ENCODE measurements at places on chromosomes 6 and 20.

GRCh38 chr6:158586652-158587051 lies 26.8 kb downstream of the TMEM181 start:
- no peak for DNase-seq

- DNase-seq, result no peak
Observed at GRCh38 chr6:38579010-38579628, 60.6 kb downstream of the BTBD9 start.

- DNase-seq, result no peak
Observed at GRCh38 chr6:57130661-57131177, 40.7 kb downstream of the ZNF451 start.

DNA sequence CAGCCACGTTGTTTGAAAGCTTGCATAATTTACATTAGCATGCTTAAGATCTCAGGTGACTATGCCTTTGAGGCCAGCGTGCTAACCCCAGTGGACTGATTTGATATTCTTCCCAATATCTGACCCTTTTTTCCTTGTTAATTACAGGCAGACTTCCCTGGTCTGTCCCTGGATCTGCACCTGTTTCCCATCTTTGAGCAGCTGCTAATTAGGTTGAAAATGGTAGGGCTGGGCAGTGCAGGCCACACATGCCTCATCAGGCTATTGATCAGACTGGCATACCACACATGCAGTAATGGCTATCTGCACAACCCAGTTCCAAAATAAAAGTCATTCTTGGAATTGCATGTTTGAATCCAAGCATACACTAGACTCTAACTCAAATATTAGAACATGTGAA lies 164.3 kb upstream of the TFAP2D start:
- no peak for DNase-seq

- no peak for DNase-seq
Observed at GRCh38 chr6:101878554-101879276, 485.2 kb downstream of the GRIK2 start.

- DNase-seq, result no peak
Observed at GRCh38 chr20:6811262-6812035, 44.0 kb downstream of the BMP2 start.

DNA sequence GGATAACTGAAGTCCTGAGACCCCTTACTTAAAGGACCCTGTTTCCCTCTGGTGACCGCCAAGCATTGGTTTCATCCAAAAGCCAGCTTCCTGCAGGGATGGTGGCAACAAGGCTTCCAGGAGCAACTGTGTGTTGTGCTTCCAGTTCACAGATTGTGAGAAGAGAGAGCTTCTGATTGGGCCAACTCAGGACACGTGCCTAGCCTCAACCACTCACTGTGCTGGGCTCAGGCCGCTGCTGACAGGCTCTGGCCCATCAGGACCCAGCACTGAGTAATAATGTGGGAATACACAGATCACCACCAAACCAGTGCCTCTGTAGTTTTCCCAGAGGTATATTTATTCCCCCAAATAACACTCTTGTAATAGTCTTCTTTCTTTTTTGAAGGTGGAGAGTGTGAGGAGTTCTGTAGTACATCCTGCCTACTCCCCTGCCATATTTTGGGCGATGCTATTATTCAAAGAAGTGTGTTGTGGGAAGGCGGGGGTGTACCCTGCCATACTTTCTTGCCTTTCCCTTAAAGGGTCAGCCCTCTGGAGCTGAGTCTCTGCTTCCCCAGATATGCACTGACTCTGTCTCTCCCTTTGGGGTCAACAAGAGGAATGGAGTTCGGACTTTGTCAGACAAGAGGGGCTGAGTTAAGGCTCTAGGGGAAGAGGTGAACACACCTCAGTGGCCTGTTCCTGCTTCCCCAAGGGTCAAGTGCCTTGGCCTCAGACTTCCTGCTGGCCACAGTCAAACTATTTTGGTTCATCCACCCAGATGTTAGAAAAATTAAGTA lies 23.2 kb downstream of the PPP1R16B start:
- DNase-seq, result no peak

DNA sequence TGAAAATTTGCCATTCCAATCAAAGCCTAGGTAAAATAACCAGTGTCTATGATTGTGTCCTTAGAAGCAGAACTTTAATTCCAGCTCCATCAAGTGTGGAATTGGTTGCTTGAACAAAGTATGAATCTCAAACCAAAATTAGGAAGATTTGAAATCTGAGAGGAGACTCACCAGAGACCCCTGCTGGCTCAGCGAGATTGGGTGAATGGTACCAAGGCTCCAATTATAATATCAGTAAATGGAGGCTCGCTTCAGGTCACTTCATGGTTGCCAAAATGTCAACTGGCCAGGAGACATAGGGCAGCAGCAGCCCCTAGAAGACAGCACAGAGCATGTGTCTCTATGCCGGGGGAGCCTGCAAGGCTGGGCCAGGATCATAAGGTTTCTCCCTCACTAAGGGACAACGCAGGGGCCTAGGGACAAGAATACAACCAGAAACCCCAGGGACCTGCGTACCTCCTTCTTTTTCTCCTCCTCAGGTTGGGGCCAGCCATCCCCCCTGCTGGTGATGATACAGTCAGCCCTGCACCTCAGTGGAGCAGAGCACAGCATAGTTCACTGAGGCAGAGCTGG lies 14.0 kb downstream of the RBL1 start:
- DNase-seq, result no peak

DNA sequence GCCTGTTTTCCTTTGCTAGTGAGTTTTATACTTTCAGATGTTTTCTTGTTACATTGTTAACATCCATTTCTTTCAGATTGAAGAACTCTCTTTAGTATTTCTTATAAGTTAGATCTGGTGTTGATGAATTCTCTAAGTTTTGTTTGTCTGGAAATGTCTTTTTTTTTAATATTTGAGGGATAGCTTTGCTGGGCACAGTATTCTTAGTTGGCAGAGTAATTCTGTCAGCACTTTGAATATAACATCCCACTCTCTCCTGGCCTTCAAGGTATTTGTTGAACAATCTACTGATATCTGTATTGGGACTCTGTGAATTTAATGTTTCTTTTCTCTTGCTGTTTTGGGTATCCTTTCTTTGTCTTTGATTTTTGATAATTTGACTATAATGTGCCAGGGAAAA lies 79.4 kb upstream of the UST start:
- no peak for DNase-seq

DNA sequence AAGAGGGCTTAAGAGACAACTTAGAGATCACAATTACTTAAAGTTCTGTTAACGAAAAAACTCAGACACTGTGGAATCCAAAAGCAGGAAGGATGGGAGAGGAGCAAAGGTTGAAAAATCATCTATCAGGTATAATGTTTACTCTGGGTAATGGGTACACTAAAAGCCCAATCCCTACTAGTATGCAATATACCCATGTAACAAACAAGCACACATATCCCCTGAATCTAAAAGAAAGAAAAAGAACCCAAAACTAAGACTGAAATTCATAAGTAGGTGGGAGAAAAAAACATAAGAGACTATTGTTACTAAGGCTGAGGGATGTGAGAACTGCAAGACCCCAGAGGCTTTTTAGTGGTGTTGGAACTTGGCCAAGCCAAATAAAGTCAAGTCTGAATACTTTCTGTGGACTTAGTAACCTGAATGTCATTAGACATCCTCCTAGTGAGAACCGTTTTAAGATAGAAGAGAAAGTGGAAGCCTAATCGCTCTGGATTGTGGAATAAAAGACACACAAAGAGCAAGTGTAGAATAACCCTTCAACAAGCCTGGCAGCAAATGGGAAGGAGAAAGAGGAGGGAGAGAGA lies 189.4 kb upstream of the RNF217 start:
- DNase-seq, result no peak

- no peak for DNase-seq
Observed at GRCh38 chr6:25706314-25707014, 48.1 kb upstream of the SLC17A4 start.

- no peak for DNase-seq
Observed at GRCh38 chr6:82910395-82910794, 155.2 kb downstream of the UBE3D start.

DNA sequence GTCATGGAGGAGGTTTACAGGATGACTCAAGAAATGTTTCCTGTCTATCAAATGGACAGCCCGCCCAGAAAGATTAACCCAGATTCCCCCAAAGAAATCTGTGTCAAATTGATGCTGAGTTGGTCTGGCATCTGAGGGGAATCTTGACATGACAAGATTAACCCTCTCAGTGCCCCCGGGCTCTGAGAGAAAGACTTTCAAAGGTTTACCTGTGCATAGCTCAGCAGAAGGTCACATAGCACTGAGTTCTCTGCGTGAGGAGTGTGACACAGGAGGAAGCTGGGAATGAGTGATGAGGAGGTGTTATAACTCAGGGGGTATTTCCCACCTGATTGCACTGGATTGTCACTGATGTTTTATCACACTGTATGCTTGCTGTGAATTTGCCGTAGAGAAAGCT lies 601.2 kb downstream of the DHX35 start:
- DNase-seq, result no peak

DNA sequence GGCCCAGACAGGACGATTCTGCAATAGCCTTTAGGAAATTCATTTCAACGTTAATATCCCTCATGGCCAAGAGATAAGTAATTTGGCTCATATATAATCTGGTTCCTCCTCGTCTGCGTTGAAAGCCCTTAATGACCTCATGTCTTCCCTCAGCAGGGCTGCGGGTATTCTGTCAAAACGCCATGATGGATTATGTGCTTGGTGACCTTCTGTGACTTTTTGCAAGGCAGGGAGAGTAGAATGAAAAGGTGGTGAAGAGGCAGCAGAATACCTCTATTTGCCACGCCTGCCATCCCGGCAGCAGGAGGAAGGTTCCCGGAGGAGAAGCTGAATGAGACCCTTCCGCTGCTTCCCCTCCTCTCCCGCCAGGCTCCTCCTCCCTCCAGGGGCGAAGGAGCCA lies 41.1 kb upstream of the SPACA1 start:
- DNase-seq, result no peak

DNA sequence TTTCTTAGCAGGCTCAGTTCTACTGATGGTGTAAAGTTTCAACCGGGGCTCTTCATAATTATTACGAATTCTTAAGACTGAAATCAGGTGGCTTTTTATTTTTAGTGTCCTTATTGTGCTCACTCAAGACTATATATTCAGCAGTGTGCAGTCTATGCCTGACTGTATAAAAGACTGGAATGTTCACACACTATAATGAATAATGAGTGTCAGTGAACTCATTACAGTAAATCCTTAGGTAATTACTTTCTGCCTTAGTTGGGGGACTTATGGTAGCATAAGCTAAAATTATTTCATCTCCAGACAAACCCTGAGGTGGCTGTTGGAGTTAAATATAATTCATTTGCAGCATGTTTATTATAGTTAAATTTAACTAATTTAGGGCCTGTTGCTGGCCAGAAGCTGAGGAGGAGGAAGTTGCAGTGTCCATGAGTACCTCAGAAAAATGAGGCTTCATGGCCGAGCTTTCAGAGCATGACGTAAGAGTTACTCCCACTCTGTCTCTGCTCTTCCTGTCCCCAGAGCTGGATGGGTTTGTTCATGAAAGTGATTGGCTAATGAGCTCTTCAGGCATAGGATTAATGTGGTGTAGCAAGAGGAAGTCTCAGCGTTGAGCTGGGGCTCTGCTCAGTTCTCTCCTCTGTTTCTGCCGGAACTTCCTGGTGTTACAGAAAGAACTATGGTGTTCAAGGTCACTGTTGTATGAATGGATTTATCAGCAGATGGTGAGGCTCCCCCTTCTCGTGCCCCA lies 335.7 kb downstream of the NRN1 start:
- DNase-seq, result no peak

DNA sequence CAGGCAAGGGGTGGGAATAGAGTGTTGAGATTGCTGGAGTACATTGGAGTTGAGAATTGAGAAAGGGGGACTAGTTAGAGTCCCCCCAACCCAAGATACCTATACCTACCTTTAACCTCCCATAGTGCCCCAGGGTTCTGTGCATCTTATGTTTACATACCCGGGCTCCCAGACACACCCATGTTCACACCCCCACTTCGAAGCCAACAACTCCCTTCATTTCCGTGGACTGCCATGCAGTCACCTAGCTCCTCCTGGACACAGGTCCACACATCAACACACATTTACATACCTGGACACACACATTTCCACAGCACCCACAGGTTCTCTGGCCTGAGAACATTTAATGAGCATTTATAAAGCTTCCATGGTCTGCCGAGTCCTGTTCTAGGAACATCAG lies 5.1 kb downstream of the TMEM63B start:
- no peak for DNase-seq

DNA sequence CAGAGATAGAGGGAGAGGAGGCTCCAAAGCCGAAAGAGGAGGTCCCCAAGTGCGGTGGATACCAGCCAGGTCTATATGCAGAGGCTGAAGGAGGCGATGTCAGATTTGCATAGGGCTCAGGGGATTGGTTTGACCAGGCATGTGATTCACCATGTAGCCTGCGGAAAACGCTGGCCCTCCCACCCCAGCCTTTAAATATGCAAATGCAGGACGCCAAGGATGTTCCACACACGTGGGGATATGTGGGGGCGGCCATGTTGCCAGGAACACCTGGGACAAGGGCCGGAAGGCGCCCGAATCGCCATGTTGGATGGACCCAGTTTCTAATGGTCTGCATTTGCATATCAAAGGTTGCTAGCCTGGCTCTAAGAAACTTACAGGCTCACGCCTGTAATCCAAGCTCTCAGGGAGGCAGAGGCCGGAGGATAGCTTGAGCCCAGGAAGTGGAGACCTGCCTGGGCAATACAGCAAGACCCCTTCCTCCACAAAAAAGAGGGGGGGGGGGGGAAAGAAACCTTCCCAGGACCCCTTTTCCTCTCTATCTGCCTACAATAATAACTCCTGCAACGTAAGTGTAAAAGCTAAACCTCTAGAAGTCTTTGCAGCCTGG lies 110.5 kb downstream of the TULP4 start:
- DNase-seq, result no peak

DNA sequence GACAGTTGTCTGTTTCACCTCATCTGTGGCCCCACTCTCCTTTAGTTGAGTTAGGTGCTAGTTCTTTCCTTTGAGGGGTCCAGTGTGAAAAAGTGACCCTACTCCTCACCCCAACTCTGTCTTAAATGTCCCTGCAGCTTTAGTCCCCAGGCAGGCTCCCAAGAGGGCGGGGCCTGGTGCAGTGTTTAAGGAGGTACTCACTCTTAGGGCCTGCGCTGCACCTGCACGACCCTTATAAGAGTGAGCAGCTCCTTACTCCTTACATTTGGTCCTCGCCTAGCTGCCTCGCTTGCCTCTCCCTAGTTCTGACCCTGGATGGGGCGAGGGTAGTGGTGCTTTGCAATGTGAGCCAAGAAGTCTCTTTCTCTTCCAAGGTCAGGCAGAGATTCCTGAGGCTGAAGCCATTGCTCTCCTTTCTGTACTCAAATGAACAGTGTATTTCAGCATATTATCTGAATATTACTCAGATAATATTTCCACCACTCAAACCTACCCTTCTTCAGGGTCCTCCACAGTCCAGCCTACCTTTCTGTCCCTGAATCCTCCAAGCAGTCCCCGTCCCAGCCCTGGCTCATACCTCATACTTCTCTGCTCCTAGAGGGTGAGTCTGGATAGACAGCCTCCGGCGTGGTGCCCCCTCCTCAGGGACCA lies 11.9 kb upstream of the VEGFA start:
- DNase-seq, result no peak

All from activated CD8-positive, alpha-beta memory T cell treated with anti-CD3 and anti-CD28 coated beads for 1 hour (primary cell).